ENCODE measurements at places on chromosomes 12 and 14.

- DNase-seq = no peak
Observed at GRCh38 chr12:57658890-57659289, 25.9 kb upstream of the B4GALNT1 start.

DNA sequence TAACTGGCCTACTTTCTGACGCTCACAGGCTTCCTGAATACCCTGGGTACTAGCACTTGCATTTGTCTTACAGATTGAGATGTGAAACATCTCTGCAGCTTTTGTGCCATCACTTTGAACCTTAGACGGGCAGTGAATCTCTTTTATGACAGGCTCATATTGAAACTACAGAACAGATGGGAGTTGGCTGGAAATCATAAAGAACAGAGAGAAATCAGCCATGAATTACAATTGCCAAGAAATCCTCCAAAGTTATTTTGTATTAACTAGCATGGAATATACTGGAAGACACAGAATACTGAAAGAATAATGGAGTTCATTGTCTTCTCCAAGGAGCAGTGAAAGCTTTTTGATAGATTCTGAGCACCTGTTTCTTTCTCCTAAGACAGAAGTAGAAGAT, 32.7 kb downstream of the MYF5 start:
- no peak for DNase-seq

GRCh38 chr14:48788771-48789170, 797.4 kb downstream of the RPS29 start:
- DNase-seq = no peak

- DNase-seq = no peak
Observed at GRCh38 chr12:101745481-101745880, 6.2 kb upstream of the SYCP3 start.

GRCh38 chr14:54267172-54267571, 129.6 kb upstream of the CDKN3 start:
- no peak for DNase-seq

DNA sequence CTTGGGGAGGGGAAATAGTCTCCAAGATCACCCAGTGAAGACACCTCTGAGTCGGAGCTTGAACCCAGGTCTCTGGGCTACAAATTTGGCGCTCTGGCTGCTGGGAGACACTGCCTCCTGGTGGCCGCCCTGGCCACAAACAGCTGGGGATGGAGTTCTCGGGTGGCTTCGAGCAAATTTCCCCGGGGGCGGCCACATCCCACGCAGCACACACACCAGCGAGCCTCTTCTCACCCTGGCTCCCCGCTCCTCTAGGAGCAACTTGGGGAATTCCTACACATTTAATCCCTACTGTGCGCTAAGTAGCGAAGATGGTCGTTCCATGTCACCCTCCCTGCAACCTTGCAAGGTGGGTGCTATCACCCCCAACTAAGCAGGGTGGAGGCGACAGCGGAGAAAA, 66.2 kb upstream of the BEGAIN start:
- no peak for DNase-seq

DNA sequence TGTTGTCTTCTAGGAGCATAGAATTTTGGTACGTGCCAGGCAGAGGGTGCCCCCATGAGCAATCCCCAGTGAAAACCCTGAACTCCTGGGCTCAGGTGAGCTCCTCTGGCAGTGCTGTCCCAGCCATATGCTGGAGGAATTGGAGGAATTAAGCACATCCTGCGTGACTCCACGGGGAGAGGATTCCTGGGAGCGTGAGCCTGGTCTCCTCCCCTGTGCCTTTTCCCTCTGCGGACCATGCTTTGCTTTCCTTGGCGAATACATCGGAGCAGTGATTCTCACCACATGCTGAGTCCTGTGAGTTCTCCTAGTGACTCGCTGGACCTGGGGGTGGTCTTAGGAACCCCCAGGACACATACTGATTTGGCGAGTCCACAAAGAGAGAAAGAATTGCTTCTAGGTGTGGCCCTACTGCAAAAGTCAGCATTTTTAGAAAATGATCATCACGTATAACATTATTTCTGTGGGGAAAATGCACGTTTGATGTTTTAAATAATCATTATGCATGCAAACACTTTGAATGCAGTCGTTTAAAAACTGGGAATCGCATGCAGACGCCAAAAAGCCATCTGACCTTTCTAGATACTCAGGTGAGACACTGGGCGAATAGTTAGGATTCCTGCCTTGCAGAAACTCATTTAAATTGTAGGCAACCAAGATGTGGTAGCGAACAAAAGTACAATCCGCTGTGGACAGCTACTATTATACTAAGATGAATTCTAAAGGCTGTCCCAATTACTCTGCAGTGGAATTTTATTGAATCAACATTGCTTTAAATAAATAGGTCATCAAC, 370.9 kb downstream of the TMEM132D start:
- no peak for DNase-seq

- no peak for DNase-seq
Observed at GRCh38 chr12:130480887-130481286, 143.2 kb downstream of the PIWIL1 start.

GRCh38 chr14:65550779-65551643, 138.5 kb downstream of the FUT8 start:
- DNase-seq = no peak

DNA sequence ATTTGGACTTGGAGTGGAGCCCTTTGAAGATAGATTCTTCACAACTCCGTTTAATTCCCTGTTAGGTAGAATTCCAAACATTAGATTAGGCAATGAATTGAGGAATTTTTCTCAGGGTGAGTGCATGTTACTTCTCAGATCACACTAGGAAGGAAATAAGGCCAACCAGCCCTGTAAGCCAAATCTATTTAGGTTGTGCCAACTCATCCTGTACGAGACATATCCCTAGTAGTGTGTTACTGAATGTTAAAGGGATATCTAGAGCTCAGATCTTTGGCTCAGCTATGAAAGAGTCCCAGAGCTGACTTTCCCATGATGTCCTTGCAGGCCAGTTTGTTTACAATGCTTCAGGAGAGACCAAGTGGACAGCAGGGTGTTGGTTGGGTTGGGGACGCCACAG, 45.6 kb downstream of the GPHB5 start:
- DNase-seq = no peak

DNA sequence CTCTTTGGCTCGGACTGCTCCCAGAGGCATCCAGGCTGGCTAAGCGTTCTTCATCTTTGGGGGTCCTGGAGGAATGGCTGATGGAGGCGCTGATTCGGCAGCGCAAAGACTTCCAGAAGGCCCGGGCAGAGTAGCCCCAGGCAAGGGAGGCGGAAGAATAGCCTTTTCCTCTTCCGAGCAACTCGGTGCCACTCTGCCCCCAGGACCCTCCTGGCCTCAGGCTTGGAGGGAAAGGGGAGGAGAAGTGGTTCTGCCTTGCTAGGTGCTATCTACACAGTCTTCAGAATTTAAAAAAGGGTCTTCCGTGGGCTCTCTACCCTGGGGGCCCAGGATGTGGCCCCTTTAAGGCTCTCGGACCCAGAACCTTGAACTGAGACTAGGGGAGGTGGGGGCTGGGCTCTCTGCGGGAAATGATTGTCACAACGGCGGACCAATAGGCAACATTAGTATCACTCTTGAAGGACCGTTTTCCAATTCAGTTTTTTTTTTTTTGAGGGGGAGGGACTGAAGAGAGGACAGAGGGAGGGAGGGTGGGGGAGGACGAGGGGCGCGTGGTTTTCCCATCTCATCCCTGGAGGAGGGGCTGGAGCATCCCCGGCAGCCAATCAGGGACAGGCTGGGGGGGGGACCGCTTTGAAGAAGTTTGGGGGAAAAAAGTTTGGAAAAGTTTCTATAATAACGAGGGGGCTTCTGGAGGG, at the start of gene NFATC4:
Gene NFATC4, plus strand, starts transcription at position 671 of the 698 bp plus-strand sequence. CDS start 157 bp downstream, outside the sequence.
- DNase-seq = peak; percentile 92

GRCh38 chr14:95234426-95234825, 77.1 kb upstream of the DICER1 start:
- no peak for DNase-seq
